ENCODE measurements at places on chromosomes 7 and 10.

DNA sequence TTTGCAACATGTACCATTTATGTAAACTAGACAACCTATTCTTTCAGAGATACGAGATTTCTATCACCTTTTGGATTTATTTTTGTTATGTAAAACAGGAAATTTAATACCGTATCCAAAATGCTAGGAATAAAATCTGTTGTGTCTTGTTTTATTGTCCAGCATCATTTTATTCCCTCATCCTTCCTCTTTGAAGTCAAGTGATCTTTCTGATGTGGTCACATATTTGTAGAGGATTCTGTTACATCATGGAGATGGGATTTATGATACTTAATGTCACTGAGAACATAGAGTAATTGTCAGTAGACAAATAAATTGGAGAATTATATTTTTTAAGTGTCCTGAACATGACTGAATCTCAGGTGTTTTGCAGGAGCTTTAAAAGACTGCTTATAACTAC, 64.7 kb downstream of the ZNF277 start:
- no peak for DNase-seq

GRCh38 chr7:47787249-47788069, 160.8 kb downstream of the PKD1L1 start:
- DNase-seq, result no peak

DNA sequence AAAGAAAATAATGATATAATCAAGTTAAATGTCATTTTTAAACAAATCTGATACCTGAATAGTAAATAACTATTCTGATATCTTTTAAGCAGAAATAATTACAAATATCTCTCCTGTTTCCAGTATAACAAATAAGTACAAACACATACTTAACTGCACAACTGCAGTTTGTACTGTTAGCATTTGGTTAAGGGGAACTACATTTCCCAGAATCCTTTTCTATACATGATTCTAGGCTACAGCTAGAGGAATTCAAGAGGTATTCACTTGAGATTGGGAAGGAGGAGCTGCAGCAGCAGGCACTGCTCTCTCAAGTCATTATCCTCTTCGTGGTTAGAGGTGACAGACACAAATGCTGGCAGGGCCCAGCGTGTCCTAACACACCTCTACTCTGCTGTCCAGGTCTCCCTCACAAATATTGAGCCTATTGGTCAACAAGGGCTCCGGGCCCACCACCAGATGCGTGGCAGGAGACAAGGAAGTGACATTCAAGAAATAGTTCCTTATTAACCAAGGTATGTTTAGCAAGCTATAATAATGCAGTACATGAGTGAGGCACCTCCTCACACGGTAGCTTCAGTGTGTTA, 255.1 kb upstream of the MKLN1 start:
- no peak for DNase-seq

GRCh38 chr10:36017137-36017536, 375.0 kb upstream of the FZD8 start:
- DNase-seq, result no peak

- no peak for DNase-seq
Observed at GRCh38 chr7:80686576-80686975, 48.1 kb downstream of the CD36 start.

- no peak for DNase-seq
Observed at GRCh38 chr10:131727560-131727959, 173.2 kb upstream of the PPP2R2D start.

DNA sequence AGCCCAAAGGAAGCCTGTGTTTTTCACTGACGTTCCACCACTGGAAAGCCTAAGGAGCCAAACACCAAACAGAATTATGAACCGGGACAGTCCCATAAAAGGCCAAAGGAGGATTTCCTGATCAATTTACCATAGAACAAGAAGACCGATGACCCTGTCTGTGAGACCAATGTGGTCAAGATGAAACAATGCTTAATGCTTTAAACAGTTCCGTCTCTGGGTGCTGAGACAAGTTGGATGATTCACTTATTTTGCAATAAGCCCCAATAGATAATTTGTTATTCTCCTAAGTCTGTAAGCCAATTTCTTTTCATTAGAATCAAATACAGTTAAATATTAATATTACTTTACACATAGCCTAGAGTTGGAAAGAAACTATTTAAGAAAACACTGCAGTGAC, 134.9 kb downstream of the MICU1 start:
- no peak for DNase-seq

GRCh38 chr10:110863956-110864355, 7.8 kb upstream of the PDCD4 start:
- no peak for DNase-seq

DNA sequence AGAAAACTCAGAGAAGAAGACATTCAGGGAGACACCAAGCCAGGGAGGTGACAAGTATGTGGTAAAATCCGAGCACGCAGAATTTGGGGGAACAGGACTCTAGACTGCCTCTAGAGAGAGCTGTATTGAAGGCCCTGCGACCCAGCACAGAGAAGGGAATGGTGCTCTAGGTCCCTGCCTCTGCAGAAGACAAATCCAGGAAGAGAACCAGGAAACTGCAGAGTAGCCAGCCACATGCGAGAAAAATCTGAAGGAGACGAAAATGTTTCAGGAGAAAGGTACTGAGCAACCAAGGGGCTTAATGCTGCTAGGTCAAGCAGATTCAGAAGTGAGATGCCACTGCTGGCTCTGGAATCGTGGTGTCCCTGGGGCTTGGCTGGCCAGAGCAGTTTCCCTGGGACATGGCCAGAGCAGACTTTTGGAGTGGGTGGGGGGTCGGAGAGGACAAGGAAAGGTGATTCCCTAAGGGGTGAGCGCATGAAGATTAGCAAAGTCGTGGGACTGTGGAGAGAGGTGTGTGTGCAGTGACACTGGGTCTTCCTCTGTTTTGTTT, 158.0 kb upstream of the KLF6 start:
- no peak for DNase-seq

- DNase-seq, result no peak
Observed at GRCh38 chr7:70113078-70113477, 514.8 kb downstream of the AUTS2 start.

DNA sequence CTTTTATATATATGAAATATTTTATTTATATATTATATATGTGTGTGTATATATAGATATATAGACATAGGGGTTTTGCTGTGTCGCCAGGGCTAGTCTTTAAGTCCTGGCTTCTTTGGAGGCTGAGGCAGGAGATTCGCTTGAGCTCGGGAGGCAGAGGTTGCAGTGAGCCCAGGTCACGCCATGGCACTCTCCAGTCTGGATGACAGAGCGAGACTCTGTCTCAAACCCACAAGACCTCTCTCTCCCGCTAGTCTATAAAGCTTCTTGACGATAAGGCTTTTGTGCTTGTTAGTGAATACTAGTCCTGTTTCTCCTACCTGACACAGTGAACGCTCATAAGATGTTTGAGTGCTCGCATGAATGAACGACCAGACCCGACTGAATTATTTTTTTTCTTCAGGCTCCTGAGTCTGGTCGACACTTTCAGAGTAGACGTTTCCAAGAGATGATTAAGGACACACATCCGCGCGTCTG, 577 bp upstream of the DDX21 start:
- DNase-seq, result no peak

DNA sequence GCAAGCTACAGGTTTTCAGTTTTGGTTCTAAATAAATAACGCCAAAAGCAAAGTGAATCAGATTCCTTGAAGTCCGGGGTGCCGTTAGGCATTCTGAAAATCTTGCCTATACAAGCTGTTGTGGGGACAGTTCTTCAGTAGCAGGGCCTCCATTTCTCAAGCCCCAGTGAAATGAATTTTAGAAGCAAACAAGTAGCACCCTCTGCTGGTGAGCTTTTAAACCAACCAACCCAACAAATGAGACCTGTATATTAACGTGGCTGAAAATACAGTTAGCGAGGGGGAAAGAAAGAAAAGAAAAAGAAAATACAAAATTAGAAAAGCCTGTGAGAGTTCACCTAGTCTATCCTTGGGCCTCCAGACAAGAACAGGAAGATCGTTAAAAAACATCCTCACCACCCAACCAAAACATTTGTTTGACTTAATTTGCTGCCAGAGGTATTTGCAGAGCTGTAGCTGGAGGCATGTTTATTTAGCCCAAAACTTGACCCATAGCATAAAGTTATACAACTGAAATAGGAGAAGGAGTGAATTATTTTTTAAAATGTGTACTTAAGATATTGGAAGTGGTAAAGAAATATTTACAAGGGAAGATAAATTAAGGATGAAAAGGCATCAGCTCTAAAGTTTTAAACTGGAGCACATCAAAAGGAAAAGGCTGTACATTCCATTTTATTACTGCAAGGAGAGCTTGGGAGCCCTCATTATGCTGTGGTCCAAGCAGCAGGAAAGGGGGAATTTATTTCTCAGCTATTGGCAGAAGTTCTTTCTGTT, 98.9 kb downstream of the DYNC1I1 start:
- DNase-seq, result peak; percentile 41

DNA sequence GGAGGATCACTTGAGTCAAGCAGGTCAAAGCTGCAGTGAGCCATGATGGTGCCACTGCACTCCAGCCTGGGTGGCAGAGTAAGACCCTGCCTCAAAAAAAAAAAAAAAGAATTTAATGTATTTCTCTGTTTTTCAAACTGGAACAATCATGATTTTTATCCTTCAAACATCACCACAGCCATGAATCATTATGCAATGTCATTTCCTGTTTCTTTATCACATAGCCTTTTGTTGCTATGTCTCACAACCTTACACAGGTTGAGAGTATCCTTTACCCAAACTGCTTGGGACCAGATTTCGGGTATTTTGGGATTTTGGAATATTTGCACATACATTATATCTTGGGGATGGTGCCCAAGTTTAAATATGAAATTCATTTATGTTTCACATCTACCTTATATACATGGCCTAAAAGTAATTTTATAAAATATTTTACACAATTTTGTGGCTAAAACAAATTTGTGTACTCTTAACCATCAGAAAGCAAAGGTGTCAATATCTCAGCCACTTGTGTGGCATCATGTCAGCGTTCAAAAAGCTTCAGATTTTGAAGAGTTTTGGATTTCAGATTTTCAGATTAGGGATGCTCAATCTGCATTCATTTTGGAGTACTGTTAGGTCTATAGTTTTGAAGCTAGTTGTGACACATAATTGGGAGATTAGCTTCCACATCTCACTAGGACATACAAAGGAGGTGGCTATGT, 8.2 kb downstream of the NT5C3A start:
- no peak for DNase-seq

DNA sequence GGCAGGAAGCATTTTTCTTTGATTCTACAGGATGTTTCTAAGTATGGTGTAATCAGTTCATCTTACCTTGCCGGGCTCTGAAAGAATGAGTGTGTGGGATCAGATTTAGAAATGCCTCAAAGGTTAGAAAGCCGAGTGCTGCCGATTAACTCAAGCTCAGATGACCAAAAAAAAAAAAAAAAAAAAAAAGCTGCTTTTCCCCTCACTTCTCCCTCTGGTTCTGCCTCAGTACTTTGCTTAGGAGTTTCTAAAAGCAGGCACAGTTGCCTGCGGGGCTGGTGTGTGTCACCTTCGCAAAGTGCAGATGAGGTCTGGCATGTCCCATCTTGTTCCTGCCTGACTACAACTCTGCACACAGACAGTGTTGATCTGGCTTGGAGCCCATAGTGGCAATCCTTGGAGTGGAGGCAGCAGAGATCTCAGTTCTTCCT, 47.0 kb downstream of the KIAA1217 start:
- no peak for DNase-seq

- no peak for DNase-seq
Observed at GRCh38 chr7:152937282-152937681, 177.7 kb downstream of the ACTR3B start.

- DNase-seq, result no peak
Observed at GRCh38 chr7:131284702-131285419, 42.8 kb upstream of the MKLN1 start.

DNA sequence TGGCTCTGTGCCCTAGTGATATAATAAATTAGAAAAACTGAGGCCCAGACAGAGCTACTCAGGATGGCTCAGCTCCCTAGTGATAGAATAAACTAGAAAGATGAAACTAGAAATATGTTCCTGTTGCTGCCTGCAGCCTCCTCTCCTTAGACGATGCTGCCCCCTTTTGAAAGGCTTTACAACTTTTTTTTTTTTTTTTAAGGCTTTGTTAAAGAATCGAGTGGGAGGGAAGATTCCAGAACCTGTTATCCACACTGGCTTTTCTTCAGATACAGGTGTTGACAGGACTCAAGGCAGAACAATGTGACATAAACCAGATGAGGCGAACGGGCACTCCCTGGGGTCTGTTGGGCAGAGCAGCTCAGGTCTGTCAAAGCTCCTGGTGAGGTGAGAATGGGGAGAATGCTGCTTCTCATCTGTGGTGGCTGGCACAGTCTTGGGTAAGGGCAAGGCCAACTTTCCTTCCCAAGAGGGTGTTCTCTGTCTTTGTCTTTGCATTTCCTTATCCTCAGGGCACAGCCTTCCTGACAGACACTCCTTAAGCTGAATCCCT, 175.1 kb downstream of the COBL start:
- no peak for DNase-seq

GRCh38 chr10:96947036-96947435, 114.9 kb downstream of the LCOR start:
- no peak for DNase-seq

- peak; percentile 48 for DNase-seq
Observed at GRCh38 chr7:45001138-45001694, 1.2 kb downstream of the CCM2 start.

DNA sequence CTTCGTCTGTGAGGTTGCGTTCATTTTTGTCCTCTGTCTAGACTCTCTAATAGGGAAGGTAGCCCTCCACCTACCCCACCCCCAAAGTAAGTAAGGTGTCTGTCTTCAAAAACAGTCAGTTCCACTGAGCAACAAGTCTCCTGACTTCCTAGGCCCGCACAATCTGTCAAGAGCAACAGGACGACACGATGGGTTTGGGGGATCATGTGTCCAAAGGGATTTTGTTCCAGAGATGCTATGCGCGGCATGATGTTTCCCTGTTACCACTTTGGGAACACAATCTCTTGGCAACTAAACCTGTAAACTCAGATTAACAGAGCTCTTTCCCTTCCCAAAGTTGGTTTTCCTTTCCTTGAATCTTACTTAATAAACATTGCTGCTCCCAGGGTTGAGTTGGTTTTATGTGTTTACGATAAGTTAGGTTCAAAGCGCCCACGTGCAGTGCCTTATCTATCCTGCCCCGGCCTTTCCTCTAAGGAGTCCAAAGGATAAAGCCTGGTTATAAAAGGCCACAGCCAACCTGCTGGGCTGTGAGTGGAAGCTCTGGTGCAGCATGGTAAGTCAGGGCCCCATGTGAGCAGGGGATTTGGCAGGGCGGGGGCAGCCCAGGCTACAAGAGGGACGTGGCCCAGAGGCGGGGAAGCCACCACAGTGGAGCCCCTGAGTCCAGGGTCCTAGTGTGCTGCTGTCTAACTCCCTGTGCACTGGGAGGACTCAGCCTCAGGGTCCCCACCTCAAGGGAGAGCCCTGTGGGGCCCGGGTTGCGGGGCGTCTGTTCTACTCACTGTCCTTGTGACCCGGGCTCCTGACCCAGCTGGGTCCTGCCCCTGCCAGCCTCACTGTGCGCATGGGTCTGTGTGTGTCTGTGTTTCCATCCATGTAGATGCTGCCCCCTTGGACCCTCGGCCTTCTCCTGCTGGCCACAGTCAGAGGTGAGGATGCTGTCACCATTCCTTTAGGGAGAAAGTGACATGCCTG, at the start of gene PNLIPRP2:
PNLIPRP2 (plus strand) TSS at position 531 of the 978 bp plus-strand sequence.
- DNase-seq, result no peak

- no peak for DNase-seq
Observed at GRCh38 chr7:85094046-85094725, 92.7 kb downstream of the SEMA3D start.

GRCh38 chr10:121070275-121071070, 219.3 kb downstream of the WDR11 start:
- DNase-seq, result peak; percentile 21

Measured in T-helper 2 cell (primary cell).